ENCODE measurements at places on chromosomes 3 and 15.

DNA sequence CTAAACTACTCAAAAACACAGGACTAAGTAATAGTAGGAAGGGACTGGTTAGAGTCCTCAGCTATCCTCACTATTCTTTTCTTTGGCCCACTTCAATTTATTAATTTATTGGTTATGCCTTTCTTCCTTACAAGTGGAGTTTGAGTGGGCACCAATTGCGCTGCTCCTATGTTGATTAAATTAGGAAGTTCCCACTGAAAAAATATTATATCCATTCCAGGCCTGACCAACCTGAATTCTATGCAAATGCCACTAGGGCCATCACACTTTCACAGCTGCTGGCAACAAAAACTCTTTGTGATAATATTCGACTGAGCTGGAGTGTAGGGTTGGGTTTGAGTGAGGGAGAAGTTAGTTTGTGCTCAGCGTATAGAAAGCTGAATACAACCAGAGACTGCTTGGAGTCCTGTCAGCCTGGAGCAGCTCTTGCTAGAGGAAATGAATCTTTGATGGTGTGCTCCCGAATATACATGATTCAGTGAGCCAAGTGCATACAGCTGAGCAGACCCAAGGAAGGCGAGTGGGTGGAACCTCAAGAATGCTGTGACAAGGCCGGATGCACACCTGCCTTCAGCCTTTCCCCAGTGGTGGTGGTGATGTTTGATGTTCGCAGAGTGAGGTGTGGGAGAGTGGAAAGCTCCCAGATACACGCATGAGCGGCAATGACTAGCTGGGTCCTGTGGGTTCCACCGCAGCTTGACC is 1.5 kb downstream of the ARHGEF3 start:
- no peak for DNase-seq

DNA sequence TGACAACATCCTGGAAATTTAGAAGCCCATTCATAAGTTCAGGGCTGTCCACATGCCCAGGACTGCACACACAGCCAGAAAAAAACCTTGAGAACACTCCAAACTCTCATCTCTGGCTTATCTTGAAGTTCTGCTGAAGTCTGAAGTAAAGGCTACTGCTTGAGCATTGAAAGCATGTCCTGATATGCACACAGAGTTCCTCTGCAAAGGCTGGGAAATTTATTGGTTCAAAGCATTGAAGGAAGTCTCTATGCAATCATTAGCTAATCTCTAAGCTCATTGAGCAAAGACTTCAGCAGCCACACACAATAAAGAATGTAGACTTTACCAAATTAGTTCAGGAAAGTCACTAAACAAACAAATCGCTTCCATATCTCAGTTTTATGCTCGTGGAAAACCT is 162.0 kb upstream of the STT3B start:
- no peak for DNase-seq

- DNase-seq = no peak
Measured at GRCh38 chr3:50624634-50625033, 7.7 kb downstream of the MAPKAPK3 start.

DNA sequence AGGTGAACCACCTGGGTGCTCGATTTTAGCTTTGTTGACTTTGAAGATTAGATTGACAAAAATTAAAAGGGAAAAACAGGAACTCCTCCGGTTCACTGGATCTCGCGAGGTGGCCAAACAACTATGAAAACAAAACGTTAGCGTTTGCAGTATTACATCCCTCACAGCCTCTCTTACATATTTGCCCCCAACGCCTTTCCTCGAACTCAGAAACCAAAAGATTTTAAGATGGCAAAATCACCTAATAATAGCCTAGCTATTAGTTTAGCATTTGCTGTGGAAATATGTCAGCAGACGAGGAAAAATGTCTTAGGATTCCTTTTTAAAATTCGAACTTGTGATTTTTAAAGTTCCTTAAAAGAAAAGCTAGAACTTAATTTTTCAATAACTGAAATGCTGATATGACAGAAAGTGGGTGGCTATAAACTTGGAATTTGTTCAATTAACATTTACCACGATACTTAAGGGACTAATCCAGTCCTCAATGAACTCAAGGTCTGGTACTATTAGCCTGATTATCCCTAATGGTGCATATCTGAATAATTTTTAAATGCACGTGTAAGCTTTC is 491 bp upstream of the SENP7 start:
- no peak for DNase-seq

DNA sequence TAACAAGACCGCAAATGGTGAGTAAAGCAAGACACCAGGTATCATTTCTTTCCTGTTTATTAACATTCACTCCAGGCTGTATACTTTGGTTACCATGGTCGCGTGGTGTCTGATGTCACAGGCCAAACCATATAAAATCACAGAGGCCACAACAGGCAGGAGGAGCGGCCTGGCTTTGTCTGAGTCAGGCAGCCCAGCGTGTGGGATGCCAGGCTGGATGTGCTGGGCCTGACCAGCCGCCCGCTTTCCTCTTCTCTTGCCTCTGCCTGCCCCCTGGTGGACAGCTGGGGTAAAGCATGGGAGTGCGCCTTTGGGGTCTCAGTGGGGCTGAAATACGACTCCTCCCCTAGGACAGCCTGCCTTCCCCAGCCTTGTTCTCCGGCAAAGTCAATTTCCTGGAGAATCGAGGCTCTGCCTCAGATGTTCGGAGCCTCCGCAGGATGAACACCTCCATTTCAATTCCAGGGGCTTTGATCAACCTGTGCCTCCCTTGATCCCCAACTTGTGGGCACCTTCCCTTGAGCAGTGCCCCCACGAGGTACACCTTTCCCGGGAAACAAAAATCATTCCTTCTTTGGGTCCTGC is 78.2 kb downstream of the CCNL1 start:
- peak; percentile 96 for DNase-seq

DNA sequence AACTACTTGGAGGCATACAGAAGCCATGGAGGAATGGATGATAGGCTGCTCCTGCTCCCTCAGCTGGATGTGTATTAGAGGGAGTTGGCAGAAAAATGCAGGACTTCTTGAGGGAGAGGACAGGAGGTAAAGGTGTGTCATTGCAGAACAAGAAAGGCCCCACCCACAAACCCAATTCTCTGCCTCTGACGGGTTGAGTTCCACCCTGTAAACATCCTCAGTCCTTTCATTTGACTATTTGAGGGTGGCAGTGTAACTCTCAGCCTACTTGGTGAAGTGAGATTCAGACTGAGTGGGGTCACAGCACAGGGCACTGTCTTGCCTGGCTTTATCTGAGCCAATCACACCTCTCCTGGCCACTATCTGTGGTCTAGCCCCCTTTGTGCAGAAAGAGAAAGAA is at the start of gene TPRG1:
TSS of gene TPRG1 (plus strand) at position 265 of the 400 bp plus-strand sequence. CDS start 35,414 bp downstream, outside the sequence.
- DNase-seq = no peak

- DNase-seq = no peak
Measured at GRCh38 chr3:66113542-66113941, 74.8 kb upstream of the MAGI1 start.

GRCh38 chr3:143506190-143506589 is 342.1 kb downstream of the SLC9A9 start:
- DNase-seq = no peak

DNA sequence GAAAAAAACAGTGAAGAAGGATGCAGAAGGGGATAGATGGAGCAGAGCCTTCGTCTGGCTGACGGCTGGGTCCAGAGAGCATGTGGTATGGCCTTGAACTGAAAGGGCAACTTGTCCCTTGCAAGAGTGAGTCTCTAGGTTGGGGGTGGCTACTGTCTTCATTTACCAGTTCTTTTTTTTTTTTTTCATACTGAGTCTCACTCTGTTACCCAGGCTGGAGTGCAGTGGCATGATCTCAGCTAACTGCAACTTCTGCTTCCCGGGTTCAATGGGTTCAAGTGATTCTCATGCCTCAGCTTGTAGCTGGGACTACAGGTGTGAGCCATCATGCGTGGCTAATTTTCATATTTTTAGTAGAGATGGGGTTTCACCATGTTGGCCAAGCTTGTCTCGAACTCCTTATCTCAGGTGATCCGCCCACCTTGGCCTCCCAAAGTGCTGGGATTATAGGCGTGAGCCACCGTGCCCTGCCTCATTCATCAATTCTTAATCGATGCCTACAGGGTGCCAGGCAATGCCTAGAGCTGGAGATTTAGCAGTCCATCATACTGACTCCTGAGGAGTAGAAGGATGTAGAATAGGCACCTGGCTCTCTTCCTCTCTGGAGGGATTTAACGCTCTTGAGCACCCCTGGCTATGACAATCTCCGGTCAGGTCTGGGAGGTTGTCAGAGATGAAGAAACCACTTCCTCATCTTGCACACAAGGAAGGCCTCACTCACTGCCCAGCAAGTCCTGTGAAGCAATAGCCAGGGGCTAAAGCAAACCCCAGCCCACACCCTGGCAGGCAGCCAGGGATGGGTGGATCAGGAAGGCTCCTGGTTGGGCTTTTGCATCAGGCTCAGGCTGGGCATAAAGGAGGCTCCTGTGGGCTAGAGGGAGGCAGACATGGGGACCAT is at the start of gene CAMP:
TSS of gene CAMP (plus strand) at position 880 of the 898 bp plus-strand sequence. CDS start at position 897, 17 bp downstream.
- DNase-seq = peak; percentile 75

DNA sequence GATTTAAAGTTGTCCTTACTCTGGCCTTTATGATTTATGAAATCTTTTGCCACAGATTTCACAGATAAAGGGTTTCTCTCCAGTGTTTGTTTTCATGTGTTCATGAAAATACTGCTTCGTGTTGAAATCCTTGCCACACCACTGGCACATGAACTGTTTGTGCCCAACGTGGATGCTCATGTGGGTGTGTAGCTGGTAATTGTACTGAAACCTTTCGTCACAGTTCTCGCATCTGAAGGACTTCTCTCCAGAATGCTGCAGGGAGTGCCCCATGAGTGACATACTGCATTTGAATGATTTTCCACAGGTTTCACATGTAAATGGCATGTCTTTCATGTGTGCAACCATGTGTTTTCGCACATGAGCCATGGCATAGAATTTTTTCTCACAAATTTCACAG is 111.9 kb downstream of the DOCK3 start:
- no peak for DNase-seq

DNA sequence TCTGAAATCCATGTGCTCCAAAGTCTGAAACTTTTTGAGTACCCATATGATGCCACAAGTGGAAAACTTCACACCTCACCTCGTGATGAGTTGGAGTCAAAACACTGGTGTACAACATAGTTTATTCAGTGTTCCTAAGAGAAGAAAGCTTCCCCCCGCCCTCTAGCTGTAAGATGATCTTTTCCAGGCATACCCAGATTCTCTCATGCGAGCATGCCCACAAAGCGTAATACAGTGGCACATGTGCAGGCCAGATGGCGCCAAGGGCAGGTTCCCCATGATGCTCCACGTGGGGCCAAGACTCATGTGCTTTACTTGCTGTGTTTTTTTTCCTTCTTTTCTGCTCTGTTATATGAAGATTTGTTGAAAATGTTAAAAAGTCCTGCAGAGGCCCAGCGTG is 104.9 kb upstream of the LRRFIP2 start:
- DNase-seq = no peak

DNA sequence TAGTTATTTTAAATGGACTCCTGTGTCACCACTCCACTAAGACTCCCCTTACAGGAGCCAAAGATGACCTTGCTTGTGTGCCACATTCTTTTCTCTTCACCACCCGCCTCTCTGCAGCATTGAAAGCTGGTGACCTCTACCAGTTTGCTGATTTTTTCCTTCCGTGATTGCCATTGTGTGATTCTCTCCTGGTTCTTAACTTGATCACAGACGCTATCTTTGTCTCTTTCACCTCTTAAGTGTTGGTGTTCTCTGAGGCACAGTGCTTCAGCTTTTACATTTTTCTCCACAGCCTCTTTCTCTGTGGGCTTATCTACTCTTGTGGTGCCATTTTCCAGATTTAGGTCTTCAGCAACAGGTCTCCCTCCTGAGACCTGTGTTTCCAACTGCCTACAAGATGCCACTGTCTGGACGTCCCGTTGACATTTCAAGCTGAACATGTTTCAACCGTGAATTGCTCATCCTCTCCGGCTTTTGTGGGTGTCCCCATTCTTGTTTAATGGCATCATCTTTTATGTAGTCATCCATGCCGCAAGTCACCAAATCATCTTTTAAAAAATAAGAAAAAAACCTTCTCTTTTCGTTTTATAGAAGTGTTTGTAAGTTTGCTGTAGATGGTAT is 26.5 kb downstream of the IQGAP1 start:
- DNase-seq = no peak

- no peak for DNase-seq
Measured at GRCh38 chr3:2156244-2156847, 57.7 kb downstream of the CNTN4 start.

Measured in type B pancreatic cell (in vitro differentiated cells).